ENCODE measurements at places on chromosomes 7 and 10.

- no peaks in the 10 kb centered on the region for H3K4me1 ChIP-seq
- no peak overlapping the region for H3K4me3 ChIP-seq
- H3K27me3 ChIP-seq = no peaks in the 10 kb centered on the region
- H3K27ac ChIP-seq = no peak overlapping the region
- DNase-seq = no peak
These were observed 80.7 kb upstream of the WDR11 start for GRCh38 chr10:120770496-120770895.

- H3K36me3 ChIP-seq = no peaks in the 10 kb centered on the region
- no peak for DNase-seq
- no peak overlapping the region for H3K4me3 ChIP-seq
- H3K27ac ChIP-seq = no peak overlapping the region
- H3K27me3 ChIP-seq = no peaks in the 10 kb centered on the region
- H3K4me1 ChIP-seq = no peaks in the 10 kb centered on the region
These were observed 68.5 kb downstream of the NHLRC2 start for GRCh38 chr10:113922787-113923570.

DNA sequence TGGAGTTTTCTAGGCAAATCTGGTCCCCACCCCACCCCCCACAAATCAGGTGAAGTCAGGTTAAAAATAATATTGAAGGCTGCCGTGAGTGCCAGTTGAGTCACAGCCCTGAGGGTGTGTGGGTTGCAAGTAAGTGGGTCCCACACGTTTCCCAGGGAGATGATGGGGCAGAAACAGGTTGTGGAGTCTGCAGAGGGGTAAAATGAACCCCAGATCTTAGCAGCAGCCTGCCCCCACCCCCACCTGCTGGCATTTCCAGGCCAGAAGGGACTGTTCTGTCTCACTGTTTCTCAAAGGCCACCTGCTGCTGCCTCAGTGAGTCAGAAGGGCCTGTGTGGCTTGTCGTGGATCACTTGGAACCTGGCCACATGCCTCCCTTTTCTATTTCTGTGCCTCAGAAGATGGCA, 59.8 kb upstream of the SMNDC1 start:
- DNase-seq = no peak
- H3K4me3 ChIP-seq = no peak overlapping the region
- peaks cover 9% of the 10 kb centered on the region for H3K4me1 ChIP-seq
- H3K27ac ChIP-seq = no peak overlapping the region
- H3K27me3 ChIP-seq = no peaks in the 10 kb centered on the region

GRCh38 chr7:151616443-151617213, 96.9 kb upstream of the RHEB start:
- peaks cover 4% of the 10 kb centered on the region for H3K4me1 ChIP-seq
- peaks cover 43% of the 10 kb centered on the region for H3K36me3 ChIP-seq
- H3K4me3 ChIP-seq = no peak overlapping the region
- no peak for DNase-seq
- H3K27me3 ChIP-seq = no peaks in the 10 kb centered on the region

DNA sequence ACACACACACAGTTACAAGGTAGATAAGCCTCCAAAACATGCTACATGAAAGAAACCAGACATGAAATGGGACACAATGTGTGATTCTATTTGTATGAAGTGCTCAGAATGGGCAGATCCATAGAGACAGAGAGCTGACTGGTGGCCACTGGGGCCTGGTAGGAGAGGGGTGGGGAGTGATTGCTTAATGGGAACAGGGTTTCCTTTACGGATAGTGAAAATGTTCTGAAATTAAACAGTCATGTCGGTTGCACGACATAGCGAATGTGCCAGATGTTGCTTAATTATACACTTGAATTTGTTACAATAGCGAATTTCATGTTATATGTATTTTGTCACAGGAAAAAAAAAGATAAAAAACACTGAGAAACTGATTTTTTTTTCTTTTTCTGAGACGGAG, 122.3 kb downstream of the SPDYE5 start:
- H3K36me3 ChIP-seq = no peaks in the 10 kb centered on the region
- no peaks in the 10 kb centered on the region for H3K27me3 ChIP-seq
- no peak overlapping the region for H3K4me3 ChIP-seq
- no peaks in the 10 kb centered on the region for H3K4me1 ChIP-seq

GRCh38 chr10:128191847-128192246, 65.6 kb upstream of the MKI67 start:
- H3K4me3 ChIP-seq = no peak overlapping the region
- H3K36me3 ChIP-seq = no peaks in the 10 kb centered on the region
- H3K4me1 ChIP-seq = no peaks in the 10 kb centered on the region
- no peak for DNase-seq
- no peaks in the 10 kb centered on the region for H3K27me3 ChIP-seq
- no peak overlapping the region for H3K27ac ChIP-seq

- no peak for DNase-seq
- no peak overlapping the region for H3K27ac ChIP-seq
- H3K4me1 ChIP-seq = peaks cover 32% of the 10 kb centered on the region
- no peaks in the 10 kb centered on the region for H3K36me3 ChIP-seq
These were observed 147.1 kb downstream of the ITGA8 start for GRCh38 chr10:15572531-15573045.

- no peak overlapping the region for H3K27ac ChIP-seq
- no peaks in the 10 kb centered on the region for H3K36me3 ChIP-seq
- H3K4me3 ChIP-seq = no peak overlapping the region
- H3K27me3 ChIP-seq = no peaks in the 10 kb centered on the region
These were observed 321.3 kb upstream of the TMEM229A start for GRCh38 chr7:124354201-124354600.

GRCh38 chr7:92671505-92672169, 81.4 kb upstream of the FAM133B start:
- no peak overlapping the region for H3K27ac ChIP-seq
- DNase-seq = no peak
- H3K36me3 ChIP-seq = peaks cover 39% of the 10 kb centered on the region
- H3K4me1 ChIP-seq = peaks cover 17% of the 10 kb centered on the region
- no peaks in the 10 kb centered on the region for H3K27me3 ChIP-seq
- H3K4me3 ChIP-seq = no peak overlapping the region

- no peak overlapping the region for H3K27ac ChIP-seq
- no peak overlapping the region for H3K4me3 ChIP-seq
- DNase-seq = no peak
- H3K36me3 ChIP-seq = peaks cover 53% of the 10 kb centered on the region
- H3K27me3 ChIP-seq = no peaks in the 10 kb centered on the region
These were observed 3.7 kb downstream of the LAMTOR4 start for GRCh38 chr7:100152404-100152803.

GRCh38 chr10:124037784-124038183, 55.6 kb downstream of the CHST15 start:
- no peaks in the 10 kb centered on the region for H3K27me3 ChIP-seq
- no peak for DNase-seq
- H3K36me3 ChIP-seq = no peaks in the 10 kb centered on the region
- H3K4me1 ChIP-seq = no peaks in the 10 kb centered on the region
- no peak overlapping the region for H3K27ac ChIP-seq

DNA sequence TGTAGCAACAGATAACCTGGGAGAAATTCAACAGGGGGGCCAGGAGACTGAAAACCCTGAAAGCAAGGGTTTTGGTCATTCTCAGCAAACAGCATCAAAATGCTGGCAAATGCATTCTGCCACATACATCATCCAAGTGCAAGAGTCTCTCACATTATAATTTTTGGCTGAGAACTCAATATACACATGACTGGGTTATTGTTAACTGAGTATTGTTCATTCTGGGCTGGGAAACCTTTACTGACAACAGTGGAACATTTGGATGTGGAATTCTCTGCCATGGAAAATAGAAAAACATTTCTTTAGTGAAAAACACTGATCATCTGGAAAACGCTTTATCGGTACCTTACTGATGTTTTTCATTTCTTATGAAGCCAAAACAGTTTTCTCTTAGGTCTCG, 73.1 kb upstream of the MET start:
- no peaks in the 10 kb centered on the region for H3K36me3 ChIP-seq
- H3K4me1 ChIP-seq = peaks cover 8% of the 10 kb centered on the region
- DNase-seq = no peak
- H3K27ac ChIP-seq = no peak overlapping the region

DNA sequence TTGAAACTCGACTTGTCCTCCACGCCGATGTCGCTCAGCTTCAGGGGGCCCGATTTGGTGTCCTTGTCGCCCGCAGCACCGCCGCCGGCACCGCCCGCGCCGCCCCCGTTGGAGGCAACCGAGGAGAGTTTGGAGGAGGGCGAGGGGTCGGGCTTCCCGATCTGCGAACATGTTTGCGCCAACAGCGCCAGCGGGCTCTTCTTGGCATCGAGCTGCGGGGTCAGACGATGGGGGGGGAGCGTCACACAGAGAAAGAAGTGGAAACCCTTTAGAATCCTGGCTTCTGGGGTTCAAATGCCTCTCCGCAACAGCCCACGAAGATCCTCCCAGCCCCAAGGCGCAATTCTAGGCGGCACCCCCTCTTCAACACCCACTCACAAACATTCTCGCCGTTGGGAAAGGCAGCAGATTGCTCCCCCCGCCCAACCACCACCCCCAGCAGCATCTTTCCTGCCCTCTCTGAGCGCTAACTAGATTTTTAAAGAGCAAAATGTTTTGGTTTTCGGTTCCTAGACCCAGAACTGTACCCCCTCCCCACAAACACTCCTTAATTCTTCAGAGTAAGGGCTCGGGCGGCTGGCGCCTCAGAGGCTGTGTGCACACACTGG, 1.3 kb downstream of the ZNF503 start:
- DNase-seq = no peak
- peaks cover 27% of the 10 kb centered on the region for H3K4me1 ChIP-seq

GRCh38 chr10:110067960-110068770, 60.4 kb downstream of the ADD3 start:
- H3K27ac ChIP-seq = no peak overlapping the region
- no peak overlapping the region for H3K4me3 ChIP-seq
- no peak for DNase-seq

DNA sequence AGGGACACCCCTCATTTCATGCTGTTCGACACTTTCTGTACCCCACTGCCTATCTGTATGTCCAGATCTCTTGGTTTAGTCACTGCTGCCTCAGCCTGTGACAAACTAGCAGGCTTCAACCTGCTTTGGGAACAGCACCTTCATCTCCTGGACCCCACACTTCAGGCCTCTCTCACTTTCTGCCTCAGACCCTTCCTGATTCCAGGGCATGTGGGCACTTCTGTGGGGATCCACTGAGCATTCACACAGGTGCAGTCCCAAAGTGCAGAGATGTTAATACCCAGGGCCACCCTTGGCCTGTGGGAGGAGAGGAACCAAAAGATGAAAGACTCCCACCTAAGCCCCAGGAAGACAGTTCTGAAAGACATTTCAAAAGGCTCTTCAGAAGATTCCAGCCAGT, 29.4 kb upstream of the C10orf71 start:
- no peak overlapping the region for H3K27ac ChIP-seq
- H3K27me3 ChIP-seq = no peaks in the 10 kb centered on the region
- no peak for DNase-seq
- no peaks in the 10 kb centered on the region for H3K4me1 ChIP-seq
- H3K36me3 ChIP-seq = no peaks in the 10 kb centered on the region

GRCh38 chr10:111077479-111077784, 603 bp downstream of the ADRA2A start:
- peaks cover 27% of the 10 kb centered on the region for H3K27me3 ChIP-seq
- no peaks in the 10 kb centered on the region for H3K36me3 ChIP-seq
- H3K4me1 ChIP-seq = peaks cover 24% of the 10 kb centered on the region
- DNase-seq = no peak
- H3K27ac ChIP-seq = no peak overlapping the region
- peak overlapping the region; percentile 45 for H3K4me3 ChIP-seq

DNA sequence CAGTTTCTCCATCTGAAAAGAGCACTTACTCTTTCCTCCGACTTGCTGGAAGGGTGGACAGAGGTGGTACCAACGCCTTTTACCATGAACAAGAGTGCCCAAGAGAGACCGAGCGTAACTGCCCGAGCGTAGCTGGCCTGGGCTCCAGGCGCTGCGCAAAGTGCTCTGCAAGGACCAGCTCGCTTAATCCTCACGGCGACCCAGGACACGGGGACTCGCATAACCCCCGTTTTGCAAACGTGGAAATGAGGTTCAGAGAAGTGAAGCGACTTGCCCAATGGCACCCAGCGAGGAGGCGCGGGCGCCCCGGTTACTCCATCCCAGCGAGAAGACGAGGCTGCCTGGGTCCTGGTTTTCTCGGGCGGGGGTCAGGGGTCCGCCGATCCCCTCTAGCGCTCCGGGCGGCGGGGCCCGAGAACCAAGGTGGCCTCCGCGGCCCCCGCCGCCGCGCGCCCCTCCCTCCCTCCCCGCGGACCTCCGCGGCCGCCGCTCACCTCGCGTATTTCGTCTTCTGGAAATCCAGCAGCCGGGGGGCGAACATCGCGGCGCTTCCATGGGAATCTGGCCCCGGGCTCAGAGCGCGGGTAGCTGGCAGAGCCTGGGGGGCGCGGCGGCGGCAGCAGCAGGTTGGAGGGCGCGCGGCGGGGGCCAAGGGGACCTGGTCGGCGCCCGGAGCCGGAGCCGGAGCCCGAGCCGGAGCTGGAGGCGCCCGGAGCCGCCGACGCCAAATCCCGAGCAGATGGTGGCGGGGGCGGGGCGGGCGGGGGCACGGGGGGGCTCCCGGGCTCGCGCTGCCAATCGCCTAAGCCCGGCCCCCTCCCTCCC, at the start of gene MMD2:
Gene MMD2 (minus strand): TSS at position 711 of the 825 bp plus-strand sequence. CDS start 170 bp downstream, at position 541.
- no peak within 1 kb of the TSS for H3K4me3 ChIP-seq
- H3K27ac ChIP-seq = no peak within 1 kb of the TSS
- DNase-seq = no peak
- peaks cover 69% of the 10 kb centered on the region for H3K27me3 ChIP-seq
- H3K36me3 ChIP-seq = no peaks in the 10 kb centered on the region

DNA sequence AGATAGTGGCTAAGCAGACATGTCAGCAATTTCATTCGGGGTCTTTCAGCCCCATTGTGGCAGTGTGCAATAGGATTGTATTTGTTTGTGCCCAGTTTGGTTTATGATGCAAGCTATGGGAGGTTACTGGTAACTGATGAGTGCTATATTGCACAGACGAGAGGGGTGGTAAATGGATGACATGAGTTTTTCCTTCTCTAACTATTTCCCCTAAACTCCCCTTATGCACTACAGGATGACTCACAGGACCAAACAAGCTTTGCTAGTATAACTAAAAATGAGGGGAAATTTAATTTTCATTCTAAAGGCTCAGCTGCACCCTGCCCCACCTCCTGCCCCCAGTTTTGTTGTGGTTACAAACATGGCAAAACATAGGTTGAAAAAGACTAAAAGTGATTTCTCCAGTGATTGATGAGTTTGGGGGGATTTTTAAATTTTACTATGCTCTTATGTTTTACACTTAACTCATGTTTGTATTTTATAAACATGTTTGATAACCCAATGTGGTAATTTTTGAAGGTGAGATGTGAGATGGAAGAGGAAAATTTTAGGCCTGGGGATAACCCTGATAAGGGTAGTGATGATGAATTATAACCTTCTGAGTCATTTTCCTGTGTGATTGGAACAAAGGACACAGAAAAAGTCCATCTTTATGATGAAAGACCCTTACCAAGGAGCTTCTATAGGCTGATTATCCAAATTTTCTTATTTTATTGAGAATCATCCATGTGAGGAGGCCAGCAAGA, 60.8 kb upstream of the NAMPT start:
- H3K27ac ChIP-seq = peak overlapping the region; percentile 71
- no peaks in the 10 kb centered on the region for H3K27me3 ChIP-seq
- no peaks in the 10 kb centered on the region for H3K36me3 ChIP-seq
- H3K4me3 ChIP-seq = no peak overlapping the region
- peaks cover 30% of the 10 kb centered on the region for H3K4me1 ChIP-seq

- H3K36me3 ChIP-seq = no peaks in the 10 kb centered on the region
- H3K27ac ChIP-seq = no peak overlapping the region
- no peaks in the 10 kb centered on the region for H3K4me1 ChIP-seq
- H3K4me3 ChIP-seq = no peak overlapping the region
- DNase-seq = no peak
- H3K27me3 ChIP-seq = peaks cover 4% of the 10 kb centered on the region
These were observed 174.1 kb upstream of the YAE1 start for GRCh38 chr7:39392151-39392550.
